ENCODE measurements at places on chromosomes 1 and 21.

DNA sequence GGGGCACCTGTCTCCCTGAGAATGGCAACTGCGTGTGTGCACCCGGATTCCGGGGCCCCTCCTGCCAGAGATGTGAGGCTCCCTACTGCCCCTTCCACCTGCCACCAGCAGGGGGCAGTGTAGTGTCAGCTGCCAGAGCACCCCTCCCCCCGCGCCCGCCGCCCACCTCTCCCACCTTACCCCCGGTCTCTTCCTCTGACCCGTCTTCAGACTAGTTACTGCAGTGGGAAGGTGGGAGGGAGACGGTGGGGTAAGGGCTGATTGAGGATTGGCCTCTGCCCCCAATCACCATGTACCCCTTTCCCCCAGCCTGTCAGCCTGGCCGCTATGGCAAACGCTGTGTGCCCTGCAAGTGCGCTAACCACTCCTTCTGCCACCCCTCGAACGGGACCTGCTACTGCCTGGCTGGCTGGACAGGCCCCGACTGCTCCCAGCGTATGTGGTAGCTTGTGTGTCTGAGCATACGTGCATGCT lies 10.1 kb upstream of the LRRC71 start:
- no peak for DNase-seq

DNA sequence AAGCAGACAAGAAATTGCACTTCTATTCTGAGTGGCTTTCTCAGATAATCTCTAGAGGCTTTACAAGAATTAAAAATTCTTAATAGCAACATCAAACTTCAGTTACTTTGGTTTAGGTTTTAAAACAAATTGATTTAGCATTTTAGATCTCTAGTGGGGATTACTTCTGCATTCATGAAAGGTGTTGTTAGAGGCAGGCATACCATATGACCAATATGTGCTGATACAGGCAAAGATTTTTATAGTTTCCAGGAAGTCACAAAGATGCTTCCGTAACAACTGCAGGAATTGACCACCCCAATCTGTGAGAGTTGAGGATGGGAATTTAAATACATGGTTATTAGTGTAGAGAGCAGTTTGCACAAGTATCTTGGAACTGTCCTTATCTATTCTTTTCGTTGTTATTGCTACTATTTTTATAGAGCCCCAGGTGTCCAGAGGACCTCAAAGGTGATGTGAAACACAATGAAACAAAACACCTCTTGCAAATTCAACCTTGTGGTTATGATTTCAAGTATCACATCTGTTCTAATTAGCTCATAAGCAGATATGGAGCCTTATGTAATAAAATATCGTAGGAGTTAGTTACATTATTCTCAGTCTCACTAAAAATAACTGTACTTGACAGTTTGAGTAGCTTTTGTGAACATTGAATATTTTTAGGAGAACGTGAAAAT lies 512.7 kb upstream of the ADGRL4 start:
- DNase-seq: no peak

- no peak for DNase-seq
These were observed 55.3 kb downstream of the MAN1C1 start for GRCh38 chr1:25671929-25672328.

DNA sequence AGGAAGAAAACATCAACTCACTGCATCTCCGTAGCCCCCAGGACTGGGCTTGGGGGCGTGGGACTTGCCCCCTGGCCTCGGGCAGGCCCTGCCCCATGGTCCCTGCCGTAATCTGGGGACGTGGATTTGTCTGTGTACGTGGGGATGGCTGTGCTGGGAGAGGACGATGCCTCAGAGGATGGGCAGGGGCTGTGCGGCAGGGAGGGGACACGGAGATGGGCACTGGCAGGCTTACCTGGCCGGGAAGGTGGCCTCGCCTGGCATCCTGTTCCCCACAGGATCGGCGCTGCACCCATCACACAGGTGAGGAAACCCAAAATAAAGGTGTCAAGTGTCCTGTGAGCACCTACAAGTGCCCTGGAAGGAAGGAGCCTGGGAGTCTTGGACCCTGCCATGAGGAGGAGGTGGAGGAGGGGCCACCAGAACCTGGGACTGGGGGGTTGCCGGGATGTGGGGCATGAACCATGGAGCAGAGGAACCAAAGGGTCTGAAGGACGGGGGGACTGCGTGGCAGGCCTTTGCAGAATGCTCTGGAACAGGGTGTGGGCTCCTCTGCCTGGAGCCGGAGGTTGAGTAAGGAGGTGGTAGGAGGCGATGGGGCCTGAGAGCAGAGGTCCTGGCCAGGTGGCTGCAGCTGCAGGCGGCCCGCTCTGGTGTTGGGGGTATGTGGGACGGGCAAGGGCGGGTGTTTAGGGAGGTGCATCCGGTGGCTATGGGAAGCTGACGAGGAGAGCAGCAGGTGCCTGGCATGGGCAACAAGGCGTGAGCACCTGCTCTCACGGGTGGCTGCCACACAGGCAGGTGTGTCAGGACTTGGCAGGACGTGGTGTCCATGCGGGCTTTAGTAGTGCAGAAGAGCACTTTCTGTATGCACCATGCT lies 27.8 kb upstream of the LRRC3 start:
- no peak for DNase-seq

GRCh38 chr21:37800057-37800455 lies 116.2 kb downstream of the KCNJ6 start:
- DNase-seq: no peak

GRCh38 chr1:25064465-25065240 lies 134.6 kb upstream of the RUNX3 start:
- no peak for DNase-seq
